Left renal cortex interstitium (tissue), 4 donors: ENCODE measurements at places on chromosomes 5 and 9. TPM values are rescaled to one million over a fixed set of nuclear protein-coding genes. Genes with fewer than 3 reads are reported as not detected.

GRCh38 chr9:80550181-80550580 lies 978.4 kb downstream of the TLE4 start:
- no peak for DNase-seq

DNA sequence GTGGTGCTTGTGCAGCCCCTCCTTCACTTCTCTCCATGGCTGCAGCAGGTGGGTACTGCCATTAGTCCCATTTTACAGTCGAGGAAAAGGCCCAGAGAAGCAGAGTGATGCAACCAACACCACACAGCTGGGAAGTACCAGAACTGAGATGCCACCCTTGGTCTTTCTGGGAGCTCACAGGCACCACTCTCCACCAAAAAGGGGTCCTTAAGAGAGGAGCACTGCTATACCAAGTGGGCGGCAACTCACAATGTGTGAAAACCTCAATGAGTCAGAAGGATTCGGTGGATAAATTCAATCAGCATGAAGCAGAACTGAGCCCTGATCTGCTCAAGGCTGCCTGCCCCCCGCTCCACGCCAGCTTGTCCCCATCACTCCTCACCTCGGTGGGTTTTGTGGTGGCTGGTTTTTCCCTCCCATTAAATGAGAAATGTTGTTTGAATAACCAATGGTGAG lies 213.7 kb downstream of the FSTL4 start:
- no peak for DNase-seq

DNA sequence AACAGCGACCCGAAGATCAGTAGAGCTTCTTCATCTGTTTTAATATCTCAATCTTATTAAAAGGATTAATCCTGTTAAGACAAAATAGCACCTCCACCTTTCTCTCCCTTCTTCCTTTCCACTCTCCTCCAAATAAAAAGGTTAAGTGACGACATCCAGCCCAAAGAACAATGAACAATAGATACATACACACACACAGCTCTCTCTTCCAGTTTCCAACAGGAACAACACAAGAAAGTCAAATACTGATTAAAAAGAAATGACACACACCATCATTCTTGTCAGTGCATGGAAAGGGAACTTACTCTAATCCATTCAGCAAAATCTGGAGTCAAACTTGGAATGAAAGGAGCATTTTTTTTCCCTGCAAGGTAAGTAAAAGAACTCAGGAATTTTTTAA lies 2.8 kb downstream of the ARL15 start:
- DNase-seq: no peak

- DNase-seq: no peak
These were observed 117.6 kb upstream of the ARRDC3 start for GRCh38 chr5:91500758-91501157.

DNA sequence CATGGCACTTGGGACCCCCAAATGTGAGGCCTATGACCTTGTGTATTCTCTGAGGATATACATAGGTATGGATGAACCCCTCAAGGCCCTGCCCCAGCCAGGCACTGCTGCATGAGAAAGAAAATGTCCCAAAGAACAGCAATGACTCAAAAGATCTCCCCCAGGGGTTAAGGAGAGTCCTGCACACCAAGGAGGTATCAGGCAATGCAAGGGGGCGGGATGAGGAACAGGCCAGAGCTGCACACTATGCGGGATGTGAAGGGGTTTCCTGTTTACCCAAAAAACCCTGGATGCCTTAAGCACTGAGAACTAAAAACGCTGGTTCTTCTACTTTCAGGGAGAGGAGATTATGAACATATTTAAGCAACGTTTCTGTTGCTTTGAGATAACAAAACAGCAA lies 3.4 kb downstream of the RAPGEF1 start:
- no peak for DNase-seq

The TAF11L10 gene
- polyA plus RNA-seq: not detected

GRCh38 chr5:59276917-59277372 lies 616.6 kb downstream of the PDE4D start:
- DNase-seq: no peak

The OSMR gene
- 7.8 TPM for polyA plus RNA-seq

GRCh38 chr5:69451941-69452647 lies 37.2 kb downstream of the MARVELD2 start:
- DNase-seq: no peak

DNA sequence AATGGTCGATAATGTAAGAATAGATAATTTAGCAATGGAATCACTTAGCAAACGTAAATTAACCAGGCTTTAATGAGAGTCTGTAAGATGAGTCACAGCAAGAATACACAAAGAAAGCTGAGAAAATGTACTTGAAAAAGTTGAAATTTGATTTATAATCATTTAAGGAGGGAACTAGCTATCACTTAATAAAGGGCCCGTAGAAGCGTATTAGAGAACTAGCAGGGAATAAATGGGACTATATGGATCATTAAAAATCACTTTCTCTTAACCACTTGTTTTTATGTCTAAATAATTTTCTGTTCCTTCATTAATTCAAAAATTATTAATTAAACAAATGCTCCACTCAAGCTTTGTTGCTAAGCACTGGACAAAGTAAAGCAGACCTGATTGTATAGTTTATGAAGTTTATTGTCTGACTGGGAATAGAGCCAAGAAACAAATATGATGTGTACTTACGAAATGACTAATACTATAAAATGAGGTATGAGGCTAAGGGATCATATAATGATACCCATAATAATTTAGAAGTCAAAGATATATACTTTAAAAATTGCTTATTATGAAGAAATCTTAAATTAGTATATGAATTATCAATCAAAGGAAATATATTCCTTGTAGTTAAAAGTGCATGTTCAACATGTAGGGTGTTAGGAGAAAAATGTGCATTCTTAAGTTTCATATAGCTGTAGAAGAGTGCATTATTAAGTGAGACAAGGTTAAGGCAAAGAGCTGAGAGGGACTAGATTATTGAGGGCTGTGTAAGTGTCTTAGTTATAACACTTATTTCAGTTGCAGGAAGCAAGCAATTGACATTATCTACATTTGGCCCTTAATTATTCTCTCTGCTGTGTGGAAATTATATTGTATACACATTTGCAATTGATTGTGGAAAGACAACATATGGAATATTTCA lies 196.8 kb downstream of the PRDM9 start:
- DNase-seq: no peak

The HAVCR1 gene
- polyA plus RNA-seq: 3.1 TPM

DNA sequence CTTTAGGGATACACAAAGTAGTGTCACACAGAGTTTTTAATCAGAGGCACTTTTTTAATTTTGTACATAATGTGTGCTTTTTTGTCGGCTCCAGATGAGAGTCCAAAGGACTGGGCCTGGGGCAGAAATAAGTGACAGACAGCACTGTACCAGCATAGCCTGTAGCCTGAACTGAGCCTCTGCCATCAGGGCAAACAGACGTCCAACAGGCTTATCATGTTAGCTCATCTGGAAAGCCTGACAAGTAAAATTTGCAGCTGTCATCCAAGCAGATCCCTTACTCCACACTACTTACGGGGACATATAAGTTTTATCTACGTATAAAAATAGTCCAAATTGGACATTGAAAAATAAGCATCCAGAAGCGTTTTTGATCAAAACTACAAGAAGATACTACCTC lies 233.1 kb upstream of the GAS1 start:
- DNase-seq: no peak

- DNase-seq: no peak
These were observed 502.6 kb upstream of the CDH6 start for GRCh38 chr5:30690931-30691330.

The IL4 gene
- not detected for polyA plus RNA-seq
